ENCODE measurements at places on chromosomes 2 and 18.

GRCh38 chr2:105287692-105288091 is 41.8 kb downstream of the TGFBRAP1 start:
- DNase-seq = no peak

- no peak for DNase-seq
Observed at GRCh38 chr18:12621742-12622306, 36.1 kb downstream of the SPIRE1 start.

GRCh38 chr2:45578056-45578843 is 32.8 kb downstream of the SRBD1 start:
- no peak for DNase-seq

DNA sequence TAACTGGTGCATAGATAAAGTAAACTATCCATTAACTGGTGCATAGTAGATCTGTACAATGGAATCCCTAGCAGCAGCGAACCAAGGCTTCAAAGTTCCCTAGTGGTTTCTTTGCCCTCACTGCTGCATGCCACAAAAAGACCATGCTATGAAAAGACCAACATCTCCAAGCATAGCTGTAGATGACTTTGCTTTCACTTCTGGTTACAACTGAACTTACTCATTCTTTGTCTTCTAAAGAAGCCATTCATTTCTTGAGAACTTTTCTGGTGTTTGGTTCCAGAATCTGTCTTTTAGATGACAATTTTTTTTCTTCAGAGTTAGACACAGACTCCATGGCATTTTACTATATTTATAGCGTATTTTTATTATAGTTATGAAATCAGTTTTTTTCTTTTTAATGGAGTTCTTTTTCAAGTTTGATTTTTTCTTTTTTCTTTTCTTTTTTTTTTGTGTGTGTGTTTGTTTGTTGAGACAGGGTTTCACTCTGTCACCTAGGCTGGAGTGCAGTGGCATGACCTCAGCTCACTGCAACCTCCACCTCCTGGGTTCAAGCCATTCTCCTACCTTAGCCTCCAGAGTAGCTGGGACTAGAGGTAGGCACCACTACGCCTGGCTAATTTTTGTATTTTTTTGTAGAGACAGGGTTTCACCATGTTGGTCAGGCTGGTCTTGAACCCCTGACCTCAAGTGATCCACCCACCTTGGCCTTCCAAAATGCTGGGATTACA is 63.6 kb downstream of the SLC35F5 start:
- DNase-seq = no peak

GRCh38 chr18:7349181-7349837 is 118.4 kb downstream of the LRRC30 start:
- no peak for DNase-seq

DNA sequence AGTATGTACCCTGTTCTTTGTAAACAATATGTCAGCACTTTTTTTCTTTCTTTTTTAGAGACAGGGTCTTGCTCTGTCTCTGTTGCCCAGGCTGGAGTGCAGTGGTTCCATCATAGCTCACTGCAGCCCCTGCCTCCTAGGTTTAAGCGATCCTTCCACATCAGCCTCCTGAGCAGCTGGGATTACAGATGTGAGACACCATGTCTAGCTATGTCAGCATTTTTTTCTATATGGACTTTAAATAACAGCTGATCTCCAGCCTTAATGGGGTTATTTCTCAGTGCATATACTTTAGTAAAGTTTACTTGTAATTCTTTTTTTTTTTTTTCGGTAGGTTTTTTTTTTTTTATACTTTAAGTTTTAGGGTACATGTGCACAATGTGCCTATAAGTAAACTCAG is 26.6 kb downstream of the ABCG5 start:
- DNase-seq = no peak

GRCh38 chr2:184322615-184323014 is 275.7 kb upstream of the ZNF804A start:
- no peak for DNase-seq

DNA sequence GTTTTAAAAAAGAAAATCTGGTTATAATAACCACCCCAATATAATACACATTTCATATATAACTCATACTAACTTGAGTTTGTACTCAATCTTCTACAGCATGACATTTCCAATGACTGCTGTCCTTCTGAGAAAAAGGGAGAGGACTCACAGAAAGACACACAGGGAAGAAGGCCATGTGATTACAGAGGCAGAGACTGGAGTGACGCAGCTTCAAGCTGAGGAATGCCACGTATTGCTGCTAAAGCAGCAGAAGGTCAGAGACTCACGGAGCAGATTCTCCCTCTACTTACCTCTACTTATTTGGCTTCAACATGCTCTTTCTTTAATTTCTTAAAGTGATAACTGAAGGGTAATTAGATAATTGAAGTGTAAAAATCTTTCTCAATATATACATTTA is 753.5 kb upstream of the PKDCC start:
- DNase-seq = no peak

GRCh38 chr2:112751451-112752197 is 12.8 kb downstream of the CKAP2L start:
- DNase-seq = no peak

DNA sequence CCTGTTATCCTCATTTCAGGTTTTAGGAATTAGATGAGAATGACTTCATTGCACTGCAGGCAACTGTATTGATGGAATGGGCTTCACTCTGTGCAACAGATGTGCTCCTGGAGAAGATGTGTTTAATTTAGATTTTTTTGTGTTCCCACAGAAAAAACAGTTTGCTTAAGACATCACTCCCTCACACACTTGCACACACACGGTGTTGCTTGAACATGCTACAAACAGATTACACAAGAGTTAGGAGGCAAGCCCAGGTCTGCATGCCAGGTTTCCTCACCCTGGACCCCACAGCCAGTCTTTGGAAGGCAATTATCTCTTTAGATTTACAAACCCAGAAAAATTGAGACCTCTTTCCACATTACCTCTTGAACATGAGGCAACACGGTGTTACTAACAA is 93.7 kb upstream of the KLHL29 start:
- no peak for DNase-seq

DNA sequence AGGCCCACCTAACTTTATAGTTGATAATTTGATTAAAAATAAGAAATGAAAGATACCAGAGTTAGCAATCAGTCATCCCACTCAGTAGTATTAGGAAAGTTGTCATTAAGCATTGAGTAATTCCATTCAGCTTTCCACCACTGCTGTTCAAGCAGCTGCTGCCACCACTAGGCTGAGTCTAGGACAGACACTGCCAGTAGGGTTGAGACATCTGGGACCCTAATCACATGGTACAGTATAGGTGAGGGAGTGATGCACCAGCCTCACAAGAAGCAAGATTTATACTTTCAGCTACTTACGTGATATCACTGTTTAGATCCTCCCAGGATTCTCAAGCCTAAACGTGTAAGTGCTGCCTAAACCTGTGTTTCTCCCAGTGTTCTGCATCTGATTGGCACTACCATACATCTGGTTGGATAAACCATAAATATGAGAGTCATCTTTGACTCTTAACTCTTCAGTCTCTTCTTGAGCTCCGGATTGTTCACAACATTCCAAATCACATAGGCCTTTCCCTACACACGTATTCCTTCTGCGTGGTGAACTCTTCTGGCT is 3.2 kb downstream of the UBXN4 start:
- no peak for DNase-seq

- DNase-seq = no peak
Observed at GRCh38 chr2:62895632-62896009, 155.0 kb upstream of the OTX1 start.

DNA sequence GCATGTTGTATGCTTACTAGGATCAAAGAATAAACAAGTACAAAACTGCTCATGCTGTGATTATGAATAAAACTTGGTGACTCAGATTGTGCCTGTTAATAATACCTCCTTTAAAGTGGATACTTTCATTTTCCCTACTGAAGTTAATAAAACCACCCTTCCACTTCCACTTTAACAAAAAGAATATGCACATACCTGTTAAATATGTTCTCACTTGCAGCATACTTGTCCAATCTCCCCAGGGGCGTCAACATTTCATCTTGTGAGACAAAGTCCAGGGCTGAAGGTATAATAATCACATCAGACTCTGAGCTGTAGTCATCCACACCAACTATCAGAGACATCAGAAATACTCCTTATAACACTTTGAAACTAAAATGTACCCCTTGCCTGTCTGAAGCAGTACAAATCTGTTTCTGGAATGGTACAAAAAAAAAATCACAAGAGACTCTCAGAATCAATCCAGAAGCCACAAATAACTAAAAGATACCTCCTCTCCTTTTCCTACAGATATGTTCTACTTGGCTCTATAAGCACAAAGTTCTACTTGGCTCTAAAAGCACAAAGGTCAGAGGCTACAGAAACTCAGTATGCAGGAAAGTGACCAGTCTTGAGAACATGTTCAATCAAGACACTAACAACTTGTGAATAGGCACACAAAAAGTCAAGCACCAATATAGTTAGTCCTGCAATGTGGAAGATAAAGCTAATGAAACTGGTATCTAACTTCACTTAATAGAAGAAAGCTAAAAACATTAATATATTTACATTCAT is 19.3 kb downstream of the PPP4R1 start:
- no peak for DNase-seq

GRCh38 chr2:230382108-230382507 is 33.9 kb upstream of the SP100 start:
- no peak for DNase-seq

DNA sequence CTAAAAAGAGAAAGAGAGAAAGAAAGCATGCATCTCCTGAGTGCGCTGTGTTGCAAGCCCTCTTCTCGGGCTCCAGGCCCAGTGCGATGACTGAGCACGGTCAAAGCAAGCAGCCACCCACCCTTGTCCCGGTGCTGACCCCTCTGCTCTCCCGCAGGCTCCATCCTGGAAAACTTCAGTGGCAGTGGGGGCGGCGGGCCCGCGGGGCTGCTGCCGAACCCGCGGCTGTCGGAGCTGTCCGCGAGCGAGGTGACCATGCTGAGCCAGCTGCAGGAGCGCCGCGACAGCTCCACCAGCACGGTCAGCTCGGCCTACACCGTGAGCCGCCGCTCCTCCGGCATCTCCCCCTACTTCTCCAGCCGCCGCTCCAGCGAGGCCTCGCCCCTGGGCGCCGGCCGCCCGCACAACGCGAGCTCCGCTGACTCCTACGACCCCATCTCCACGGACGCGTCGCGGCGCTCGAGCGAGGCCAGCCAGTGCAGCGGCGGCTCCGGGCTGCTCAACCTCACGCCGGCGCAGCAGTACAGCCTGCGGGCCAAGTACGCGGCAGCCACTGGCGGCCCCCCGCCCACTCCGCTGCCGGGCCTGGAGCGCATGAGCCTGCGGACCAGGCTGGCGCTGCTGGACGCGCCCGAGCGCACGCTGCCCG is 252.5 kb downstream of the GLI2 start:
- DNase-seq = no peak

DNA sequence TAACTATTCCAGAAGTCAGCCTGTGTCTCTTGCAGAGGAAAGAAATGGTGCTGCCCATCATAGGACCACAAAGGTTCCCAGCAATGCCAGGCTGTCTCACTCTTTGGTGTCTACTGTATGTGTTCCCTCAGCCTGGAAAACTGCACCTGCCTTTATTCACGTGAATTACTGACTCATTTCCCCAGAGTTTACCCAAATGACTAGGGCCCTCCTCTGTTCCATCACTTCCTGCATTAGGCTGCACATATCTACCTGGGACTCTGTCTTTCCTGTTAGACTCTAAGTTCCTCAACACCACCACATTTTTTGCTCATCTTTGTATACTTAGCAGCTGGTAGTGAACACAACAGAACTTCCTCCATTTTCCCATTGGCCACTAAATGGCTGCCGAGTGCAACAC is 188.3 kb downstream of the FHOD3 start:
- DNase-seq = no peak

DNA sequence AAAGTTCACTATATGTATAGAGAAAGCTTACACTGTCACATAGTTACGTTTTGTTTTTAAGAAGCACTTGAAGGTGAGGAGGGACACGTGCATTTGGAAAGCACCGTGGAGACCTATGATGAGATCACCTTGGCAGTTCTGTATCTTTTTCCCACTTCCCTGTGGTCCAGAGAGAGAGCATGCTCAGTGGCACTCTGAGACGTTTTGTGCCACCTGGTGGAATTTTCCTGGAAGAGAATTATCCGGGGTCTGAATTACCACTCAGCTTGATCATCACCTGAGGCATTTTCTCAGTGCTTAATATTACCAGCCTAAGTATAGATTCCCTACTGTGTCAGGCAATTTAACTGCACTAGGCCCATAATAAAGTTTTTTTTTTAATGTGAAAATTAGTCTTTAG is 469.4 kb upstream of the SMIM21 start:
- DNase-seq = no peak

DNA sequence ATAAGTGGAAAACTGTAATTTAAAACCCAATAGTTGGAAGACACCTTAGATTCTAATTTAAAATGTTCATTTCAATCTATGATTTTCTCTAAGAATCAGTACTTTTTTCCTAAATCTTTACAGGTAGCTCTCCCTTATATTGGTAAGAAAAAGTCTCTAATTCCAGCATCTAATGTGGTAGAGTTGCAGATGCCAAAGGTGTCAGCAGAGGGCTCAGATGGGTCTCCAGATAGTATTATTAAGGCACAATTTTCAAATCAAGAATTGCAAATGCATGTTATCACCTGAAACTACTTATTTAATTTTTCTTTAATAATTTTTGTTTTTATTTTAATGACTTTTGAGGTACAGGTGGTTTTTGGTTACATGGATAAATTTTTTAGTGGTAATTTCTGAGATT is 25.5 kb upstream of the ITGA4 start:
- DNase-seq = no peak

GRCh38 chr2:10467401-10467800 is 19.3 kb upstream of the ODC1 start:
- DNase-seq = no peak

GRCh38 chr2:173359231-173359630 is 4.6 kb downstream of the CDCA7 start:
- DNase-seq = no peak

DNA sequence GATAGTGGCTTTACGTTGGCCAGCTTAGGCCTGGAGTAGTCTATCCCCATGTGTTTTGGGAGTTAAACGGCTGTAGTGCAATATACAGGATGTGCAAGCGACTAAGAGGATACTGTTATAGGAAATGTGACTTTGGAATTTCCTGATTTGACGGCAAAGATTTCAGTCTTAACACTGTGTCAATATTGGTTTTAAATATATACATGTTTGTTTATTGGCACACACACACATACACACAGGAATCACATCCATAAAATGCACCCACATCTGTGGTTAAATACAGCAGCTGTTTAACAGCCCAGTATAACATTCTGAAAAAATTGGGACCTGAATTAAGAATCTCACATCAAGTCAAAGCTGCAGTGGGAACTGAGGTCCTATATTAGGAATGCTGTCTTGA is 347.1 kb downstream of the TXNL1 start:
- DNase-seq = no peak

GRCh38 chr2:232960862-232961261 is 52.2 kb downstream of the NGEF start:
- no peak for DNase-seq

- DNase-seq = no peak
Observed at GRCh38 chr2:228846161-228846560, 424.9 kb downstream of the PID1 start.

DNA sequence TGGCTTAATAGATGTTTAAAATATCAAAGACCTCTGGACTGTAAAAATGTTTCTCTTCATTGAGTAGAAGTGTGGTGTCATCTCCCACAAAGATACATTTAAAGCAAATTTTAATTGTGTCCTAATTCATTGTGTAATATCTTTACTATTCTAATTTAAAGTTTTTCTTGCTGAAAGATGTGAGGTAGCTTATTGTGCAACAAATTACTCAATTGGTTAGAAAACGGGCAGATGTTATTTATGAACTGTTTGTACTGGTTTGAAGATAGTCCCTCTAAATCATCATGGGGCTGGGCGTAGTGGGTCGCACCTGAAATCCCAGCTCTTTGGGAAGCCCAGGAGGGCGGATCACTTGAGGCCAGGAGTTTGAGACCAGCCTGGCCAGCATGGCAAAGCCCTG is 65.3 kb downstream of the CYBRD1 start:
- no peak for DNase-seq

Data from stimulated activated CD4-positive, alpha-beta T cell treated with anti-CD3 and anti-CD28 coated beads, TNF-alpha, amount 100 ng/mL, for 4 hours (primary cell).